Hepatocyte (in vitro differentiated cells): ENCODE measurements at places on chromosomes 3 and 15. TPM values are rescaled to one million over a fixed set of nuclear protein-coding genes. Genes with fewer than 3 reads are reported as not detected.

DNA sequence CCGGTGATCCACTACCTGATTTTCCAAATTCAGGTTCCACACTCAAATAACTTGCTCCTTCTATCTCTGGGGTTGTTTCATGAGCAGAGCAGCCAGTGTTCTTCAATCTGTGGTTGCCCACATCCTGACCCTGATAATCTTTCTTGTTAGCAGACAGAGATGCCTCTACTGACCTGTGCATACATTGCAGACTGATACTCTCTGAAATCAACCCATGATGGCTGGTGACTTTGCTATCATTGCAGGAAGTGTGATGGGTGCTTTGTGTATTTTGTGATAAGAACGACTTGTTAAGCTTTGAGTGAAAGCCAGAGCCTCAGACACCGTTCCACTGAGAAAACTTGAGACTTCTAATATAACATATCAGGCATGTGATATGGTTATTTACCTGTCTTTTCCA, 39.9 kb downstream of the GATM start:
- peak; percentile 11 for DNase-seq

- no peak for DNase-seq
Observed at GRCh38 chr15:62138124-62138523, 27.0 kb downstream of the C2CD4B start.

- no peak for DNase-seq
Observed at GRCh38 chr15:30990036-30990435, 1.4 kb downstream of the MTMR10 start.

GRCh38 chr3:31502803-31503221, 29.9 kb upstream of the STT3B start:
- no peak for DNase-seq

DNA sequence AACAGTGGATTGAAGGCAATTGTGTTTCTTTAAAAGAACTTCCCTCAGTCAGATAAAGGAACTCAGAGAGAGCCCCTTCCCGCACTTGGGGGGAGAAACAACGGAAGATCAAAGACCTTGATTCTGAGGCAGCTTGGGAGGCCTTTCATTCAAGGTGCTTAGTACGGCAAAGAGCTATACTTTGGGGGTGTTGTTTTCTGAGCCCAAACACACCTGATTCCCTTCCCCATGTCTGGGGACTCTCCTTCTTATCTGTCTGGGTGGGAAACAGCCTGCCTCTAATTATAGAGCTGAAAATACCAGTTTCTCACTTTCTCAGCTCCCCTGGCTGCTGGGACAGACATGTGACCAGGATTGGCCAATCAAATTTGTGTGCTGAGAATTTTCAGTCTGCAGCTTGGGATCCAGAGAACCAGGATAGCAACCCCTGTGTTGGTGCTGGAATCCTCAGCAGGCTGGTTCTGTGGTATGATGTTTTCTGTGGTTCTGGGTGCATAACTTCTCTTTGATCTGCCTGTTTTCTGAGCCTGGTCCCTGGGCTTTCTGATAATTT, 19.4 kb upstream of the IQCF6 start:
- DNase-seq = no peak

- DNase-seq = no peak
Observed at GRCh38 chr15:85913461-85913860, 118.7 kb upstream of the KLHL25 start.

- DNase-seq = no peak
Observed at GRCh38 chr3:50130436-50130835, 24.7 kb upstream of the SEMA3F start.

DNA sequence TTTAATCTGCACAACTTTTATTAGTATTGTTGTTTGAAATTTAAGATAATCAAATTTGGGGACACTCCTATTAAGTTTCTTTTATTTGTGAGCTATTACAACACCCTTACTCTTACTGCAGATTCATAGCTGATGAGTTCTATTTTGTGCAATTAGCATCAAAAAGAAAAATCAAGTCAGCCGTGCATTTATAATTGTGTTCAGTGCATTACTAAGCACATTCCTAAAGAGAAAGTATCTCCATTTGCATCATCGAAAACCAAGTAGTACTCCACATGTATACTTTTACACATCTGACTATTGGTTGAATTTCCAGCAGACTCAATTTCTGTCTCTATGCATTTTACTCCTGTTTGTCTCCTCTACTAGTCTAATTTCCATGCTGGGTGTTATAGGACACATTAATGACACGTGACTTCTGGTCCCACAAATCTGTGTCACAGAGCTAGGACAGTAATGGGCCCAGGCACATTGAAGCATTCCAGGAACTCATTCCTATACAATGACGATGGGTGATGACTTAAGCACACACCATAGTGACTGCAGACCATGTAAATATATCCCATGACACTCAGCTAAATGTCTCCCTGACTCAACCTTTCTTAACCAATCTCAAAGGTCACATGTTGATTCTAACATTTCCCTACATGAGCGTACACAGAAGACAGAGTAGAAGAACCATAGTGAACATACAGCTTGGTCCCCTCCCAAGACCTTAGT, 477.5 kb downstream of the LPP start:
- DNase-seq = no peak

DNA sequence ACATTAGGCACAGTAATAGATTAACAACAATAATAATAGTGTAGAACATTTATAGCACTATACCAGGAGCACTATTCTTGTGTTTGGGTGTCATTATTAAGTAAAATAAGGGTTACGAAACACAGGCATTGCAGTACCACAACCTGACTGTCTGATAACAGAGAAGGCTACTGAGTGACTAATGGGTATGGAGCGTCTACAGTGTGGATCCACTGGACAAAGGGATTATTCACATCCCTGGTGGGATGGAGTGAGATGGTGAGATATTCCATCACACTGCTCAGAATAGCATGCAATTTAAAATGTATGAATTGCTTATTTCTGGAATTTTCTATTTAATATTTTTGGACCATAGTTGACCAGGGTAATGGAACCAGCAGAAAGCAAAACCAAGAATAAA, 18.2 kb downstream of the MINDY4B start:
- DNase-seq = no peak

DNA sequence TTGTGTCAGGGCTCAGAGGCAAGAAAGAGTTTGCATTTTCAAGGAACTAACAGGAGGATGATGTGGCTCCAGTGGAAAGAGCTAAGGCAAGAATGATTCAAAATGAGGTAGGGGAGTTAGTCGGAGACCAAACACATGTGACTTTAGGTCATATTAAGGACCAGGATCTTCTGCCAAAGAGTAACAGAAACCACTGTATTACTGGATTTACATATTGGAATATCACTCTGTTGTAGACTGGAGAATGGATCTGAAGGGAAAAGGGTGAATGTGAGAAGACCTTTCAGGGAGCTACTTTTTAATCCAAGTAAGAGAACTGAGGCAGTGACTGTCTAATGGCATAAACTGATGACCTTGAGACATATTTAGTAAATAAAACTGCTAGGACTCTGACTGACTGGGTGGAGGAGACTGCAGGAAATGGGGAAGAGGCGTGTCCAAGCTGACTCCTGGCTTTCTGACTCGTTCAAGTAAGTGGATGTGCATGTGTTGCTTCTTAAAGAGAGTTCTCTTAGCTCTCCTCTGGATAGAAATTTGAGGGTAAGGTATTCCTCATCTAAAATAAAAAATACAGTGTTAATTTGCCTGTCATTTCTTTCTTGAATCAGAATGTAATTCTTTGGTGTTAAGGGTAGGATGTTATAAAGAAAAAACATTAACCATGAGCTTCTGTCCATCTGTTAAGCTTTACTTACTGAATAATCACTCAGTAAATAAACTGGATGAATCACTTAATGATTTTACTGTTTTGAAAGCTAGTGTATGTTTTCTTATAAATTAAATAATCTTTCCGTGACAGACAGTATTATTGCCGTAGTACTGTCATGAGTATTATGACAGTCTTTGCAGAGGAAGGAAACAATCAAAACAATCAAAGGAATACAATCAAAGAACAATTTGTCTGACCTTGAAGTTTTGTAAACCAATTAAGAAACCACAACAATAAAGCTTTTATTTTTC, 58.3 kb upstream of the CFAP20DC start:
- no peak for DNase-seq

GRCh38 chr15:84840255-84840654, 23.1 kb downstream of the ALPK3 start:
- DNase-seq = no peak

DNA sequence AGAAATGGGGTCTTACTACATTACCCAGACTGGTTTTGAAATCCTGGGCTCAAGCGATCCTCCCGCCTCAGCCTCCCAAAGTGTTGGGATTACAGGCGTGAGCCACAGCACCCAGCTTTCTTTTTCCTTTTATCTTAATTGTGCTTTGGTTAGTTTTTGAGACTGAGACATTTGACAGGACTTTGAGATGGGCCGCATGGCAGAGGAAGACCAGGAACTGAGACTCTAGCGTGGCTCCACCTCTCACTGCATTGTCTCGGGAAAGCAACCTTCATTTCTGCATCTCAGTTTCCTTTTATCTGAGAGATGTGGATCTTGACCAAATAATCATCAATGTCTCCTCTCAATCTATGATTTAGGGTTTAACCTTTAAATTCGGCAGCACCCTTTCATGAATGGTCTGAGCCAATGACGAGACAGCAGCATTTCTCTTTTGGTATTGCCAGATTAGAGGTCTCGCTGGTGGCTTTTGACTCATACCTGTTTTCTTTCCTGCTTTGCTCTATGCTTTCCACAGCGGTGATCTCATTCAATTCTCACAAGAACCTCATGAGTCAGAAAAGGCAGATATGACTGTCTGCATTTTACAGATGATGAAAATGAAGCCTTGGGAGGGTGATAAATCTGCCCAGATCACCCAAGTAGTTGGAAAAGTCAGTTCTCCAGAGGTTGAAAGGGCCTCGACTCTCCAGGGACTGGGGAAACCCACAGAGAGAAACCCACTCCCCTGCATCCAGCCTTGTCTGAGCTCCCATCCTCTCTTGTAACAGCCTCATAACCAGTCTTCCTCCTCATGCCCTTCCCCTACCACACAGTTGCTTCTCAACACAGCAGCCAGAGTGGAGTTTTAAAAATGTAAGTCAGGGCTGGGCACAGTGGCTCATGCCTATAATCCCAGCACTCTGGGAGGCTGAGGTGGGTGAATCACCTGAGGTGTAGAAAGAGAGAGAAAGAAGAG, 84.8 kb upstream of the FOXB1 start:
- DNase-seq = peak; percentile 30

DNA sequence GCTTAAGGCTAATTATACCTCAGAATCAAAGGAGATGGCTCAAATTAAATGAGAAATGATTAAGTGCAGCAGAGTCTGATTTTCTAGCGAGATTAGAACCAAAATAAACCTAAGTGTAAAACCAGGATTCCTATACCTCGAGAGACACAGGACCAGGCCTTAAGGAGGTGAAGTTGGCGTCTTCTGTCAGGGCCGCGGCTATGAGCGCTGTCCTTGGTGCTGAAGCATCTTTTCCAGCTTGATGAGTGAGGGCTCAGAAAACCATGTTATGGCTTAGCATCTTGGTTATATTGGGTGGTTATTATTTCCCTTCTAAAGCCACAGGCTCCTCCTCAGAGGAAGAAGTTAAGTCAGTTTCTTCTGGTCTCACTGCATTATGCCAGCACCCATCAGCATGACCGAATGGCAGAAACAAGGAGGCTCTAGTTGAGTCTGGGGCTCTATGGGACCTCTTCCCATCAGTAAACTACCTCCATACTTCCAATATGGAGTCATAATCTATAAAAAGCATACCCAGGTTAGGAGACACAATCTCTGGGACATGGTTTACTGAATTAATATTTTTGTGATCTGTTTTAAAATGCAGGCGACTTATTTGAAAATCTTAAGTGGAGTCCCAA, 120.1 kb upstream of the NMNAT3 start:
- DNase-seq = peak; percentile 75

DNA sequence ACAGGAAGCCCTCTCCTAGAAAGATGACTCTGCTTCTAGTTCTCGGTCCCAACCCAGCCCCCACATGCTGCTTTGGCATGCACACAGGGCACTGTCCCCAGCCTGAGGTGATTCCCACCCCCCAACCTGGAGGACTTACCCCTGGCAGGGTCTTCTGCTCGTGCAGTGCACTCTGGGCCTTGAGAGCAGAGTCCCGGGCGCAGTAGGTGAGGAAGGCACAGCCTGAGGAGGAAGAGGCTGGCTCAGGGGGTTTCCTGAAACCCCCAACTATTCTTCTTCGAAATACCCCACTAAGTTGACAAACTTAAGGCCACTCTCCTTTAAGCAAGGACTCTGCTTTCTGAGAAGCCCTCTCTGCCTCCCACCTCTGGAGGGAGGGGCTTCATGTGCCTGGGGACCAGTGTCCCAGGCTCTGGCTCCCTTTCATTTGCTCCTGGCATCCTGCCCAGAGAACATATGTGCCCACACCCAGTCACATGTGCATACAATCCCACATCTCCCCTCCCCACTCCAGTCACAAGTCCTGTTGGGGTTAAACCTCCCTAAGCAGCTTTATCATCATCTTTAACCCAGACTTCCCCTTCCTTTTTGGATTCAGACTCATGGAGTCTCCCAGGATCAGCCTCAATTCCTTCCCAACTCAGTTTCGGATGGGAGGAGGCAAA, 4.1 kb downstream of the CELF6 start:
- DNase-seq = peak; percentile 22

- no peak for DNase-seq
Observed at GRCh38 chr3:97264180-97264579, 449.8 kb downstream of the EPHA6 start.

CACNA2D2 gene
- polyA plus RNA-seq = 1.4 and 1.5 TPM in 2 replicates

MKRN3 gene
- polyA plus RNA-seq = not detected in 2 replicates

OSBPL10 gene
- 18.2 and 32.1 TPM in 2 replicates for polyA plus RNA-seq

BFSP2 gene
- polyA plus RNA-seq = not detected in 2 replicates

GOLGA6L4 gene
- 3.3 and 3.6 TPM in 2 replicates for polyA plus RNA-seq
